ENCODE measurements at places on chromosomes 3 and 15. TPM values are rescaled to one million over a fixed set of nuclear protein-coding genes. Genes with fewer than 3 reads are reported as not detected.

DNA sequence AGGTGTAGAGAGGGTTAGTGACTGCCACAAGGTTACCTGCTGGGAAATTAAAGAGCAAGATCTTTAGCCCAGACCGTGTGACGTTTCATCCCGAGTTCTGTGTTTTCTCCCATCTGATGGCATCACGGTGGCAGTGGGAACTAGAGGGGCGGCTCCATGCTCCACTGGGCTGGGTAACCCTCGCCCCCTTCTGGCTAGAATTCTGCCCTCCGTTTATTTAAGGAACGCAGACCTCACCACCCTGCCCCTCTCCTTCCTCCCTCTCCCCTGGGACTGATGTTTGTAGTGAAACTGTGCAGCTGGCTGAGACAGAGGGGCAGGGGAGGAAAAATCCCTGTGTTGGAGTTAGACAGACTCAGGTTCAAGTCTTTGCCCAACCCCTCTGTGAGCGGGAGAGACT lies 65.6 kb downstream of the ITGA11 start:
- DNase-seq: no peak

DNA sequence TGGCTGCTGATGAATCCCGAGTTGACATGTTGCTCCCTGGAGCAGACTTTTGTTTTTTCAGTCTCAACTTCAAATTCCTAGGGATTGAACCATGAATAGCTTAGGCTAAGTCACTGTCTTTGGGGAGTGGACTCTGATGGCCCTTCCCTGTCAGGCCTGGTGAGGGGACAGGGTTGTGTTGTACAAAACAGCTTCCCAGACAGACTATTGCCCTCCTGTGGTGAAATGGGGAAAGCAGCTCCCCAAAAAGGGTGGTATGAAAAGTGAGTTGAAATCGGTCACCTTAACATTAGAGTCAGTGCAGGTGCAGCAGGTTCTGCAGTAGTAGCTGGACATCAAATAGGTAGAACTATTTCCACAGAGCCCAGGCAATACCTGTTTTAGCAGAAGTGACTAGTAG lies 775.6 kb downstream of the ROBO2 start:
- DNase-seq: no peak

DNA sequence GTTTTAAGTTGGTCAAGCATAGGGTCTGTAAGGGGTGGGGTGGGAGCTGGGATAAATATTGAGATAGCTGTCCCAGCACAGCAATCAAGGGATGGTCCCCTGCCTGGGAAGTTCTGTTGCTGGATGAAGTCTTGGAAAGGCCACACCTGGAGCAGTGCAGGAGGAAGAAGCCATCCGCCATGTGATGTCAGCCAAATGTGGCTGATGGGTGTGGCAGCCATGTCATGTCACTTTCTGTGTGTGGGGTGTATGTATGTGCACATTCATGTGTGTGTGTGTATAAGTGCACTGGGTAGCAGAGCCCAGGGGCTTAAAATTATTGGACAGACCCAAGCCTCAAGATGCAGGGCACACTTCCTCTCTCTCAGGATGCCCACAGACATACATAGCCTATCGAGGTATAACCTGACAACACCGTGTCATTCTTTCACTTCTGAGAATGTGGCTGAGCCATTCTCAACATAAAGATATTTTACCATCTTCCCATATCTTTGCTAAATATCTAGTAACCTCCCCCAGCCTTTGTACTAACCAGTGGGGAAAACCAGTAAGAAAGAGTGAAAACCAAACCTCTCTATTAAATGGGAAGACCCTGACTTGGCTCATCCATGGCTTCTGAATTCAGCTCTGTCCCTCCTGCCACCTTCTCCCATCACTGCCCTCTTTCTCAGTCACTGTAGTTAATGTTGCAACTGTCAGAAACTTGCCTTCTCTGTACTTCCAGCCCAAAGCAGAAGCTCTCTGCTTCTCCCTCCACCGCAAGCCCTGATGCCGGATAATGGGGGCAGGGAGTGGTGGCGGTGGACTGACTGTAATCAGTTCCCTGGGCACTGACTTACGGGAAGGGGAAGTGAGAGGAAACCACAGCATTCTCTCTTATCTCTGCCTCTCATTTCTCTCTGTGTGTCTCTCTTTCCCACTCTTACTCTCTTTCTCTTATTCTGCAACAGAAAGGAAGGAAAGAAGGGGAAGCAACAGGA lies 11.2 kb downstream of the TNFSF10 start:
- peak; percentile 56 for DNase-seq

DNA sequence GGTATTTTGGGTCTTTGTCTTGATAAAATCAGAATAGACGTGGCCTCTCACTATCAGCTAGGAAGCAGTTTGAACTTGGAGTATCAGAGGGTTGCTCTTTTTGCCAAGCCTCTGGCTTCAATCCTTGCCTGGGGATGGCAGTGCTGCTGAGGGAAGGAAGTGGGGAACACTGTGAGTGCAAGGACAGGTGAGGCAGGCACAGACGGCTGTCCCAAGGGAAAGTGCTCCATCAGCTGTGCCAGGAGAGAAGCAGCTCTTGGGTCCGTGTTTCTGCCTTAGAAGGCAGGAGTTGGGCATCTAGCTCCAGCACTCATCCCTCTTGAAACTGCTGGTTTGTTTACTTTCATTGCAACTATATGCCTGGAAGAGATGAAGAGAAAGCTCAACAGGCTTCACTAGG lies 33.2 kb downstream of the PML start:
- DNase-seq: no peak

- DNase-seq: no peak
Observed at GRCh38 chr3:191345334-191345733, 15.0 kb upstream of the UTS2B start.

DNA sequence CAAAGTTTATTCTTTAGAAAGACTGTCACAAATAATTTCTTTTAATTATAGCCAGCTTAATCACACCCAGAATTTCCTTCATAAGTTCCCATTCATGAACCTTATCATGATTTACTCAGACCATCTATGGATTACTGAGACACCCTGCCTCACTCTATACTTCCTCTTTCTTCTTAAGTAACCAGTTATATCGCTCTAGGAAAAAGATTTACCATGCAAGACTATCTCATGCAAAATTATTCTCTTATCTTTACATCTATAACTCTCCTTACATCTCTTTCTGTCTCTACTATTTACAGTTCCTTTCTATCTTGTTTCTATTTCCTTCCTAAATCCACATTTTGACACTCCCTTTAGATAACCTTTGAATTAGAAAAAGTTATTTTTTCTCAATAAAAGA lies 316.8 kb downstream of the POLQ start:
- no peak for DNase-seq

DNA sequence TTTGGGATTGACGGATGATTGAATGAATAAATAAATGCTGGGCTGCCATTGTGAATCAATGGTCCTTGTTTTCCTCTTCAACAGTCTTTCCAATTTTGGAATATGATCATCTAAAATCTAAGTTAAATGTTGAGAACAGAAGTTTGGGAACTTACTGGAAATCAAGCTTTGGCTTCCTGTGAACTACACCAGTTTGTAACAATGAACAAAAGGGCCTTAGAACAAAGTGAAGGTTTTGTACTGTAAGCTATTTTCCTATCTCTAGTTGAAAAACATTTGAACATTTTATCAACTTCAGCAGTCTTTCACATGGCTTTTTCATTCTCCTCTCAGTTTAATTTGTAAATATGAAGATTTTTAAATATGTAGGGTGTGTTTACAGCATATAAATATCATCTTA lies 66.3 kb downstream of the RUBCN start:
- no peak for DNase-seq

DNA sequence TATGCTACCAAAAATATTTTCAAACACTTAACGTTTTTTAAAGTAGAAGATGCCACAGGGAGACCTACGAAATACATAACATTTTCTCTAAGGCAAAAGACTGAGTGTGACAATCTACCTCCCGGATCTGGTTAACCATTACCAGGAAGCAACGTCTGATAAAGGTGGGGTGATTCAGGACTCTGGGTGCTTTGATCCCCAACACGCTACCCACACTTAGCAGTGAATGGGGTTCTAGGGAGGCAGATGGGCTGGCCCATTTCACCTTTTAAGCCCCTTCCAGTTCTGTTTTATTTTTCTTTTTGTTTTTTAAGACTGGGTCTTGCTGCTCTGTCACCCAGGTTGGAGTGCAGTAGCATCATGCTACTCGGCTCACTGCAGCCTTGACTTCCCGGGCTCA lies 39.5 kb downstream of the EIF4E3 start:
- no peak for DNase-seq

DNA sequence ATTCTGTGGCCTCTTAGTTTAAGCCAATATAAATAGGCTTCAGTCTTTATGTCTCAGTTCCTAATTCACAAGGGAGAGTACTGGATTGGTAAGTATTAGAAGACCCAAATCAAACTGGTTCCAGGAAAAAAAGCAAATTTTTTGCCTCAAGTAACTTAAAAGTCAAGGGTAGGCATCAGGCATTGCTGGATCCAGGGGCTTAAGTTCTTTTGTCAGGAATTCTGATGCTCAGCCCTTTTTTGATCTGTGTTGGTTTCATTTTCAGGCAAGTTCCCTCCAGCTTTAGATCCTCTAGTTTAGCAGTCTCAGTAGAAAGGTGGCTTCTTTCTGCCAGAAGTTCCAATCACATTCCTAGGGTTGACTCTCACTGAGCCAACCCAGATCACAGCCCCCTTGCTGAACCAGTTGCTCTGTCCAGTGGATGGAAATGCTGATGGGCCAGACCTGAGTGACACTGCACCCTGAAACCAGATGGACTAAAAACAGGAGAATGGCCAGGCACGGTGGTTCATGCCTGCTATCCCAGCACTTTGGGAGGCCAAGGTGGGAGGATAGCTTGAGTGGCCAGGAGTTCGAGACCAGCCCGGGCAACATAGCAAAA lies 253.5 kb downstream of the SHQ1 start:
- DNase-seq: no peak

DNA sequence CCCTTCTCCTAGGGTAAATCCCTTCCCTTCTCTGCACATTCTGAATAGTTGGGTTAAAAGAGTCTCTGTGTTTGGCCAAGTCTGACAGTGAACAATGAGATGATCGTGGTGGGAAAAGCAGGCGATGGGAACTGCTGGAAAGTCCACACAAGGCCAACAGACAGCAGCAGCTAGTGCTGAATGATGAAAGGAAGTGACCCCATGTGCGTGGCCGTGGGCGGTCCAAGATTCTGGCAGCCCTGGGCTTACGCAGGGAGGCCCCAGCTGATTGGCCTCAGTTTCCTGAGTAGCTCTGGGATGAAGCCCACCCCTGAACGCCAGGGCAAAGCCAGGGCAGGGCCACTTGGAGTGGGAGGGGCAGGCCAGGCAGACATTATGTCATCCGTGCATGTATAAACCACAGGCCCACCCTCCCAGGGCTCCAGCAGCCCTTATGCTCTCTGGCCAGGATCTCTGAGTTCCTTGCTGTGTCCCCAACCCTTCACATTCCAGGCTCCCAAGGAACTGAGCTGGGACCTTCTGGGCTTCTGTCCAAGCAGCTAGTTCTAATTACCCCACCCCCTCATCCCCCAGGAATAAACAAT lies 57.8 kb downstream of the CDC25A start:
- peak; percentile 89 for DNase-seq

- peak; percentile 88 for DNase-seq
Observed at GRCh38 chr15:75454471-75455378, 3.2 kb upstream of the SIN3A start.

CAND2 gene
- polyA plus RNA-seq: 9.2 TPM

PP2D1 gene
- not detected for polyA plus RNA-seq

TIMP4 gene
- 41.4 TPM for polyA plus RNA-seq

LRRIQ4 gene
- not detected for polyA plus RNA-seq
